Sigmoid colon (tissue), 7 donors: ENCODE measurements at places on chromosomes 5 and 9. TPM values are rescaled to one million over a fixed set of nuclear protein-coding genes. Genes with fewer than 3 reads are reported as not detected.

The PCDHGA12 gene
- 5.4 TPM for total RNA-seq

DNA sequence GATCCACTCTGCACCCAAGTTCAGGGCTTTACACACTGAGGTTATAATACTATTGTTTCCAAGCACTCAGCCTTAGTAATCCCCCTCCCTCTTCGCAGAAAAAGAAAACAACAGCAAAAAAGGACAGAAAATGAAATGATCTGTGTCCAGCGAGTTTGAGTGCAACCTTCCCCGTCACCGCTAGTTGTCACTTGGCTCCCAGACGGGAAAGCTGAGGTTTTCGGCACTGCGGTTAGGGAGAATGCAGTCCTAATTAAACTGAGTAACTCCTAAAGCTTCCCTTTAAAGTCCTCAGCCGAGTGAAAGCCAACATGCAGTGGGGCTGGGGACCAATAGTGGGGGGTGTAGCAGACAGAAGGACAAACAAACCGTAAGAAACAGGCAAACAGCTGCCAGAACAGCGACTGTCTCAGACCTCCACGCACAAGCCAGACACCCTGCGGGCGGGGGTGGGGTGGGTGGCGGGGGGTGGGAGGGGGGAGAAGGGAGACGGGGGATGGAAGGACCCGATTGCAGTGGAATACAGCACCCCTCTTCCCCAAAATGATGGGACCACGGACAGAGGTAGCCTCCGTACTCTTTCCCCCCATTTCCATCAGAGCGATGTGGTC lies 680 bp downstream of the GLRA1 start:
- DNase-seq = no peak

DNA sequence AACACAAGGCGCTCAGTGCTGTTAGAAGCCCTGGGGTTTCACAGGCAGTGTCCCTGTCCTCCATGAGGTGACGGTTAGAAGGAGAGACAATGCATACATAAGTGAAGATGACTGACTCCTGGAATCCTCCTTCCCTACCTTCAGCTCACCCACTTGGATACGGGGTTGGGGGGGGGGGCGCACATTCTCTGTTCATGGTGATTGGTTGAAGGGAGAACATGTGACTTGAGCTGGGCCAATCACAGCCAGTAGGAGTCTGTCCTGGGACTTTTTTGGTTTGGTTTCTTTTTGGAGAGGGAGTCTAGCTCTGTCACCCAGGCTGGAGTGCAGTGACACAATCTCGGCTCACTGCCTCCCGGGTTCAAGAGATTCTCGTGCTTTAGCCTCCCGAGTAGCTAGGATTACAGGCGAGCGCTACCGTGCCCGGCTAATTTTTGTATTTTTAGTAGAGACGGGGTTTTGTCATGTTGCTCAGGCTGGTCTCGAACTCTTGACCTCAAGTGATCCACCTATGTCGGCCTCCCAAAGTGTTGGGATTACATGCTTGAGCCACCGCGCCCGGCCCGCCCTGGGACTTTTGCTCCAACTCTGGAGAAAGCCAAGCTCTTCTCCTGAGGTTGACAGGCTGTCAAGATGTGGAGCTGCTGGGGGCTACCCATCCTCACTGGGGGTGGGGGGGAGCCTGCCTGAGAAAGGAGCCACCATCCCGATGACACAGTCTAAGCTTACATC lies 30.8 kb downstream of the SH3PXD2B start:
- DNase-seq = no peak

The IL4 gene
- not detected for total RNA-seq

- DNase-seq = peak; percentile 81
Observed at GRCh38 chr5:72817076-72817481, 618 bp downstream of the TNPO1 start.

DNA sequence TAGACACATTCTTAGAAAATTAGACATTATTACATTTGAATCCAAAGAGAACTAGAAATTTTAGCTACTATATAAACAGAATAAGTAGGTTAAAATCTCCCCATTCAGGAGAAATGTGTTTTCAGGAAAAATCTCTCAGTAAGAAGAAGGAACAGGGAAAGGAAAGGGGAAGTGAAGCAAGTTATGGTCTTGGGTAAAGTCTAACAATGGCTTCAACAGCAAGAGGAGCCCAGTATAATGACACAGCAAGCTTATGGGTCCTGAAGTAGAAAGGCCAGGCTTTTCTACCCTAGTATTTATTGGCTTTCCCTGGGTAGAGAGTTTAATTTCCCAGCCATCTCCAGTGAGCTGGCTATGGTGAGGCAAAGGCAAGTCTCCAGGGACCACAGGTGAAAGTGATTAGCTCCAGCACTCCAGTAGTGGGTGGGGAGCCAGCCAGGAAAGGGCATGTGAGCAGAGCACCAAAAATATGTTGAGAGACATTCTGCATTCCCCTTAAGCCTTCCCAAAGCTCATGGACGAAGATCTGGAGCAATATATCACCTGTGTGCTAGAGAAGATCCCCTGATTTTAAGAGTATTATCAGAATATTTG lies 981.7 kb downstream of the NR2F1-AS1 start:
- no peak for DNase-seq
